ENCODE measurements at places on chromosomes 5 and 9.

- DNase-seq: no peak
Measured at GRCh38 chr5:72661405-72661804, 154.2 kb upstream of the ZNF366 start.

- DNase-seq: no peak
Measured at GRCh38 chr9:68581696-68582095, 41.0 kb upstream of the TMEM252 start.

DNA sequence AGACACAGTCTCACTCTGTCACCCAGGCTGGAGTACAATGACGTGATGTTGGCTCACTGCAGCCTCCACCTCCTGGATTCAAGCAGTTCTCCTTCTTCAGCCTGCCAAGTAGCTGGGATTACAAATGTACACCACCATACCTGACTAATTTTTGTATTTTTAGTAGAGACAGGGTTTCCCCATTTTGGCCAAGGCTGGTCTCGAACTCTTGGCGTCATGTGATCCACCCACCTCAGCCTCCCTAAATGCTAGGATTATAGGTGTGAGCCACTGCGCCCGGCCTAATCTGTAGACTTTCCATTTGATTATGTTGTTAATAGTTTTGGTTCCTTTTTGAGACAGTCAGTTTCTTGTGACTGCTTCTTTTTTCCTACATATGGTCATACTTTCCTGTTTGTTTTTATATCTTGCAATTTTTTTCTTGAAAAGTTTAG, 31.0 kb downstream of the MTREX start:
- DNase-seq: no peak

- peak; percentile 89 for DNase-seq
Measured at GRCh38 chr5:24633715-24634325, 11.0 kb downstream of the CDH10 start.

GRCh38 chr9:107213561-107214028, 69.5 kb upstream of the RAD23B start:
- no peak for DNase-seq

DNA sequence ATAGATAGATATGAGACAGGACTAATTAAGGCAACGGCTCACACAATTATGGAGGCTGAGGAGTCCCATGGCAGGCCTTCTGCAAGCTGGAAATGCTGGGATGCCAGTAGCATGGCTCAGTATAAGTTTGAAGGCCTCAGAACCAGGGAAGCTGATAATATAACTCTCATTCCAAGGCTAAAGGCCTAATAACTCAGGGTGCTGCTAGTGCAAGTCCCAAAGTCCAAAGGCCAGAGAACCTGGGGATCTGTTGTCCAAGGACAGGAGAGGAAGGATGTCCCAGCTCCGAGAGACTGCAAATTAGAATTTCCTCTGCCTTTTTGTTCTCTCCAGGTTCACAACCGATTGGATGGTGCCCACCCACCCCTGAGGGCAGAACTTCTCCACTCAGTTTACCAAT, 114.5 kb downstream of the SV2C start:
- DNase-seq: no peak

DNA sequence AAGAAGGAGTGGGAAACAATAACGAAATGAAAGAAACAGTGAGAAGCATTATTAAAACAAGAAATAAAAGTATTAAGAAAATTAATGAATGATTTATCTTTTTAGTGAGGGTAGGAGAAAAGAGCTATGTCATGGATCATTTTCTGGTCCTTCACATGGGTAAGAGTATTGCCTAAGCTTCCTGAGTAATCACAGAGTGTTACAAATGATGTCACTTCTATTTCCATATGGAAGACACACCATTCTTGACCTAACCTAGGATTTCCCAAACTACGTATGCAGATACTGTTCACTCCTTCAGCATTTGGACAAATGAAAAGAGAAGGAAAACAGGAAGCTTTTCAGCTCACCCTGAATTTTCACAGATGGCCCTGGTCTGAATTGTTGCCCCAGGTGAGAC, 3.3 kb upstream of the TSLP start:
- DNase-seq: no peak

- no peak for DNase-seq
Measured at GRCh38 chr9:87181670-87182069, 234.4 kb upstream of the GAS1 start.

DNA sequence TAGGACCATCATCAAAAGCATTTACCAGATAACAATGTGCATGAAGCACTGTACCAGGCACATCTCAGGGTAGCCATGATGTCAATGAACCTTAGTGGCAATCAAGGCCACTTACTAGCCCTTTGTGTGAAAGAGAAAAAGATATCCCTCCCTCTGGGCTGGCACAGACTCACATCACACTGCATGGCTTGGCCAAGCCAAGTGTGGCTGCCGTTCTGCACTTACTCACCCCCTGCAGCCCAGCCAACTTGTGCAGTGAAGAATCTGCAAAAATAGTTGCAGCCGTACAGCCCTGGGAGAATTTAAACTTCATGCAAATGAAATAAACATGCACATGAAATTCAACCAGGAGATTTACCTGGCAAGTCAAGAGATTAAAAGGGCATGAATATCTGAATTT, 333.5 kb downstream of the DEPDC1B start:
- DNase-seq: no peak

GRCh38 chr5:133519191-133519590, 93.2 kb downstream of the FSTL4 start:
- no peak for DNase-seq

GRCh38 chr9:18423791-18424531, 50.0 kb upstream of the ADAMTSL1 start:
- DNase-seq: no peak

DNA sequence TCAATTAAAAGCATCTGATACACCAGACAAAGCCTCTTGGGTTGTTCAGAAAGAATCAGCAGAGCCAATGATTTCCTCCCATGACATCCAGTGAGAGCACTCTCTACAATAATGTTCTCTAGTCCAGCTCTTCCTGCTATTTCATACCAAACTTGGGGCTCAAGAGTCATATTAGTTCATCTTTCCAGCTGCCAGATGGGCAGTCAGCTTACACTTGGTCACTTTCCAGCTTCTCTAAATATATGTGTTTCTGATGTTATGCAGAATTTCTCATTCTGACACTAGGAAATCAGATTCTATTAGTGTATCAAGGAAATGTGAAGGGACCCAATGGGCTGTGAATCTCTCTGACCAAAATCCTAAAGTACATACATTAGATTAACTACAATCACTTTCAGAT, 148.9 kb downstream of the ENC1 start:
- DNase-seq: no peak

DNA sequence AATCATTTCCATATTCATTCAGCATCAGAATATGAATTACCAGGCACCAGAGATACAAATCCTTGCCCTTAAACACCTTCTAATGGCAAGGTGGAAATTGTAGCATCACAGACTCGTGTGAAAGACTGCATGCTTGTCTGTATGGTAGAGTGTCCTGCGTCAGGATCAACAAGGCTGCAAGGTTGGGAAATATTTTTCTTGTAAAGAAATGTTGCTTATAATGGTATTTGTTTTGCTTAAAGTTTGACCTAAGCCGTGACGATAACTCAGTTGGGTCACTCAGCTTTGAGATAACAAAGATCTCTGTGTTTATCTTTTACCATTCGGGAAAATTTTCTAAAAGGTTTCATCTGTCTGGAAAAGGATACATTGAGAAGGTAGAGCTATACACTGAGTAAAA, 87.6 kb downstream of the BASP1 start:
- no peak for DNase-seq

DNA sequence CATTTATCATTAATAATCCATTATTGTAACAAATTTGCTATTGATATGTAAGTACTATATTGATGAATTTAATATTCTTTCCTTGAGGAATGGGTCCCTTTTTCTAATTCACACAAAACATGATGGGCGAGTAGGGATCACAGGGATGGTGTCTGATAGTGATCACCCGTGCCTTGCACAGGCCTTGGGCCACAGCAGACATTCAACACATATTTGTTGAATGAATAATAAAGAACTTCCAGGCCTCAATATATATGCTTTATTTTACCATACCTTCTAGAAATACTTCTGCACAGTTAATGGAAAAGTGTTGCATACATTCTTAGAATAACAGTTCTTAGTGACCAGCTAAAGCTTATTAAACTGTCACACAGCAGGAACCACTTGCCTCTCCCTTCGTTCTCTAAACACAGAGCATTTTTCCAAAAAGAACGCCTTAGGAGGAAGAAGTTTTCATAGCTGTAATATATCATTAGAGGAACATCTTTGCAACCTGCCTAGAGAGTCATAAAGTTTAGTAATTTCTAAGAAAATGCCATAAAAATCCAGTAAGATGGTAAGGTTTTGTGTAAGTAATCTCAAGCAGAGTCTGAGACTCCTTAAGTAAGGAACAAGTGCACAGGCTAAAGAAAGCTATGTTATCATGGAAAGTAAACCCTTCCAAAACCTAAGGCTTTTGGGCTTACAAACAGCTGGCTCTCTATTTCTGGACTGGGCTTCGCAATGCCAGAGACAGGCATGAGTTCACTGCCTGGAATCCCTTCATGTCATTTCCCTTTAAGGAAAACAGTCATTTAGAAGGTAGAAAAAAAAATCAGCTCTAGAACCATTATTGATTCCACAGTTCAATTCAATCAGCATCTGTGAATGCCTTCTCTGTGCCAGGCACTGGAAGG, 17.7 kb downstream of the TTLL11 start:
- no peak for DNase-seq

DNA sequence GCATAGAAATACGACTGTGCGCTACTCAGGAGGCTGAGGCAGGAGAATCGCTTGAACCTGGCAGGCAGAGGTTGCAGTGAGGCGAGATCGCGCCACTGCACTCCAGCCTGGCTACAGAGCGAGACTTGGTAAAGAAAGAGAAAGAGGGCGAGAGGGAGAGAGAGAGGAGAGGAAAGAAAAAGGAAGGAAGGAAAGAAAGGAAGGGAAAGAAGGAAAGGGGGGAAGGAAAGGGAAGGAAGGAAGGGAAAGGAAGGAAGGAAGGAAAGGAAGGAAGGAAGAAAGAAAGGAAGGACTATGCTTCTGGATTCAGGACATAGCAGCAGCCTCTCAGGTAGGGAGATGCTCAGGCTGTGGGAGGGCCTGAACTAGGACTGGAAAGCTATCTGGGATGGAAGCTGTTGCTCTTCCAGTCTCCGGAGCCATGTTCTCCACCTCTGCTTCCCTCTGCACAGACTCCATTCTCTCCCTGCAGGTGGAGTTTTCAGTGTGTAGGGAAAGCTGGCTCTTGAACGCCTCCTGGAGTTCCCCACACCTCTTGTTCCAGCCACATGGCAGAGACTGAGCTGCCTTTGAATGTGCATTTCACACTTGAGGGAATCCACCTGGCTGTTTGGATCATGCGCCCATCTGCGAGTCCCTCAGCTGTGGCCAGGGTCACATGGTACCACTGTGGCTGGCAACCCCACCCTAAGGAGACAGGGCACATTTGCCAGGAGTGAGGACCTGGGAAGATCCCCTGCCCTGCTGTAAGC, 9.1 kb downstream of the SWI5 start:
- DNase-seq: no peak

DNA sequence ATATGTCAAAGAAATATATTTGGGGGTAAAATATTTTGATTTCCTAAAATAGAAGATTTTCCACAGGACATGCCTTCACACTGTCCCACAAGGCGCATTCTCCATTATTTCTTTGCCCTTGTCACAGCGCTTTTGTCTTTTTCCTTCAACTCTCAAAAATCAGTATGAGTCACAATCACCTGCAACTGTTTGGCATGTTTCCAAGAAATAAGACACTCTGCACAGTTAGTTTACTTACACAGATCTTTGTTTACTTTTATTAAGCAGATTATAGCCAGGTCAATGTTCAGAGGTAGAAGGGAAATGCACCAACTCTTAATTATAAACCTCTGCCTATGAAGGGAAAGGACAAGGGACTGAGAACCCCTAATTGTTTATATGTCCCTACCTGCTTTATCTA, 9.5 kb downstream of the CEMIP2 start:
- DNase-seq: no peak

- no peak for DNase-seq
Measured at GRCh38 chr5:149235841-149236240, 35.8 kb upstream of the AFAP1L1 start.

DNA sequence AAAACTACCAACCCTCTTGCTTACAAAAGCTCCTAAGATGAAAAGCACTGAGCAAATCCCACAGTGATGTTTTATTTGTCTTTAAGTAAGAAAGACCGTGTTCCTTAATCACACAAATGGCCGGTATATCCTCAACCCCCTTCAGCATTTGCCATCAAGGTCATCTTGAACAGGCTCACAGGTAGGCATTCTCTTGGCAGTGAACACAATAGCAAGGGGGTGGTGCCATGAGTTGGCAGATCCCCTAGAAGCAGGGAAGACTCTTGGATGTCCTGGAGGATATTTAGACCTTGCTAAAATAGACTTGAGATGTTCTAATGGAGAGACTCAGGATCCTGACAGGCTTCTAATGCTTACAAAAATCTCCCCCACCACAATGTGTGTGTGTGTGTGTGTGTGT, 323.0 kb downstream of the SPOCK1 start:
- no peak for DNase-seq

DNA sequence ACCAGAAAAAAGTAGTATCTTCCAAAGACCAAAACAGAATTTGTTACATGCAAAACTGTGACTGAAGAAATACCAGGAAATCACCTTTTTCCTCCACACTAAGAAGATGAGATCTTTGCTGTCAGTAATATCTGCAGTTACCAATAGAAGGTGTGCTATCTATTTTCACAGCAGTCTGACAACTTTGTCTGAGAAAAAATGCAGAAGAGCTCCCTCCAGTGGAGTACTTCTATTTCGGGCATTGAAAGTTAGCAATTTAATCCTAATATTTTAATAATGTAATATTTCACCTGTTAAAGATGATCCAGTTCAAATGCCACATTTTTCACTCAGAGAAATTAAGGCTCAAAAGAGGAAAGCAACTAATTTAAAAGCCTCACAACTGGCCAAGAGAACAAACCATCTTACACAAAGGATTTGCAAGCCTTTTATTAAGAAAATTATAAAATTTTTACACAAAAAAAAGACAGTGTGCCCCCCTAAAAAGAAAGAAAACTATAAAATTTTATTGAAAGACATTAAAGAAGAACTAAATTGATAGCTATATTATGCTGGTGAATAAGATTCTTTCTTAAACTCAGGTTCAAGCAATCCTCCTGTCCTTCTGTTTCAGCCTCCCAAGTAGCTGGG, 50.6 kb downstream of the DEPDC1B start:
- DNase-seq: peak; percentile 32

- DNase-seq: no peak
Measured at GRCh38 chr5:135543485-135544304, 7.9 kb upstream of the NEUROG1 start.

DNA sequence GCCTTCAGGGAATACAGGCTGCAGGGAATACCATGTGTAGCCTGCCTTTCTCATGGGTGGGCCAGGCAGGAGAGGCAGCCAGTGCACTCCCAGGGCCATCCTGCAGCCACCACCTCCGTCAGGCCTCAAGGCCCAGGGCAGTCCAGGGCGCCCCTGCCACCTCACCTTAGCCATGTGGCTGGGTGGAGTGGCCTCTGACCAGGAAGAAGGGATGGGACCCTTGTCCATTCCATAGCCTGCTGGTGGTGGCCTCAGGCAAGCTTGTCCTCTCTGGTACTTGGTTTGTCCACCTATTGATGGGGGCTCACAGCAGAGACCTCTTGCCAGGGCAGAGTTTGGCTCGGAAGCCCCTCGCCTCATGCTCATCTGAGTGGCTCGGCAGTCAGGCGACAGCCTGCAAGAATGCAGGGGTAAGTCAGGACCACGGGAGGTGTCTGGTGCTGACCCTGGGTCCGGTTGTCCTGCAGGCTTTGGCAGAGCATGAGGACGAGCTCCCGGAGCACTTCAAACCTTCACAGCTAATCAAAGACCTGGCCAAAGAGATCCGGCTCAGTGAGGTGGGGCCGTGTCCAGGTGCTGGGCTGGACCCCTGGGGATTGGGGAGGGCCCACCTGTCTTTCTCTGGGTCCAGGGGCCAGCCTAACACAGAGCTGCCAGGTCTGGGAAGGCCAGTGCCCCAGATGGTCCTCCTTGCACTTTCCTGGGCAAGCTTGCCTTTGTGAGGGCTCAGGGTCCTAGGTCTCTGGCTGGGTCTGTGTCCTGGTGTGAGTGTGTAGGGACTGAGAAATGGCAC, 82.9 kb downstream of the PHF2 start:
- DNase-seq: no peak
